ENCODE measurements at places on chromosomes 4 and X. TPM values are rescaled to one million over a fixed set of nuclear protein-coding genes. Genes with fewer than 3 reads are reported as not detected.

Gene KLKB1
- total RNA-seq: 0.15 TPM

Gene TMPRSS11B
- not detected for total RNA-seq

Gene DMP1
- not detected for total RNA-seq

Gene EDA
- 0.10 TPM for total RNA-seq

Gene MTCP1
- 6.6 TPM for total RNA-seq

Gene RADX
- not detected for total RNA-seq

Gene YY2
- 2.7 TPM for total RNA-seq

Gene GPR82
- total RNA-seq: not detected

Gene SH3RF1
- total RNA-seq: 21.2 TPM

Gene EDA2R
- total RNA-seq: 7.6 TPM

Gene FGG
- total RNA-seq: not detected

Gene SPANXN2
- not detected for total RNA-seq

Gene AKAP4
- not detected for total RNA-seq

Gene MAGEB10
- total RNA-seq: not detected

Gene ING2
- 8.0 TPM for total RNA-seq

Gene SFRP2
- not detected for total RNA-seq

Gene MAB21L2
- total RNA-seq: 0.70 TPM

Gene NEXMIF
- total RNA-seq: under 0.01 TPM

Gene FRG2
- not detected for total RNA-seq

Gene SYN1
- total RNA-seq: 0.88 TPM

Gene C4orf36
- not detected for total RNA-seq

Gene PI4K2B
- total RNA-seq: 14.7 TPM

Gene CT45A9
- not detected for total RNA-seq

Gene PYURF
- 76.5 TPM for total RNA-seq

Gene TENM3
- total RNA-seq: 40.3 TPM

Gene UGT2B15
- total RNA-seq: not detected

Gene PCDH18
- total RNA-seq: under 0.01 TPM

Gene USP17L11
- not detected for total RNA-seq

Gene SSX3
- total RNA-seq: not detected

Gene SRPX2
- total RNA-seq: 61.9 TPM

Gene FRMPD4
- not detected for total RNA-seq
